ENCODE measurements at places on chromosomes 12 and 14.

DNA sequence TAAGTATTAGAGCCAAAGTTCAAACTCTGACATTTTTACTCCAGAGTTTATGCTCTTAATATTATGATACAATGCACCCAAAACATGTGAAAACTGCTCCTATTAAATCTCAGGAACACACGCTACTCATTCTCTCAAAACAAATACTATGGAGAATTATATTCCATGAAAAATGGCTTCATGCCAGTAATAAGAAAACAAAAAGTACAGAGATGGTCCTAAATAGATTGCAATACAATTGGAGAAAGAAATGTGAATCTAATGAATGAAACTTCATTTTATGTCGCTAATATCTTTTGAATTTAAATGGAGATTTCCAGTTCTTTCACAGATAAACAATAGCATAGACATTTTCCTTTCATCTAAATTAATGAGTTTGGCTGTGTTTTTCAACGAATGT is 384.3 kb downstream of the ADAMTS20 start:
- DNase-seq = no peak

- peak; percentile 66 for DNase-seq
Measured at GRCh38 chr12:132550014-132550802, 60.2 kb downstream of the LRCOL1 start.

GRCh38 chr12:13534645-13535398 is 338.3 kb downstream of the EMP1 start:
- DNase-seq = peak; percentile 44

GRCh38 chr14:99790201-99790977 is 2.8 kb upstream of the EML1 start:
- no peak for DNase-seq

DNA sequence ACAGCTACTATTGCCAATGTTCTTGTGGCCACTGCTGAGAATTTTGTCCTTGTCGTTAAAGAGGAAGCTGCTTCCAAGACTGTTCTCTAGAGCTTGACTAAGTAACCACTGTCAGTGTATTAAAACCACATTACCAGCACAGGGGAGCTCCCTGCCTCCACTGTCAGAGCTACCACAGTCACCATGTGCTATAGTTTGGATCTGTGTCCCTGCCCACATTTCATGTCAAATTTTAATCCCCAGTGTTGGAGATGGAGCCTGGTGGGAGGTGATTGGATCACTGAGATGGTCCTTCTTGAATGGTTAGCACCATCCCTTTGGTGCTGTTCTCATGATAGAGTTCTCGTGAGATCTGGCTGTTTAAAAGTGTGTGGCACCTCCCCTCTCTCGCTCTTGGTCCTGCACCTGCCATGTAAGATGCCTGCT is 23.2 kb upstream of the RAP1B start:
- no peak for DNase-seq

GRCh38 chr12:65302891-65303290 is 24.4 kb downstream of the MSRB3 start:
- no peak for DNase-seq

All from umbilical cord (tissue), 2 donors.